Naive B cell (primary cell): ENCODE measurements at places on chromosomes 12 and 14. TPM values are rescaled to one million over a fixed set of nuclear protein-coding genes. Genes with fewer than 3 reads are reported as not detected.

GRCh38 chr14:31205681-31206535 lies 1.7 kb downstream of the HECTD1 start:
- H3K36me3 ChIP-seq: peaks cover 5% of the 10 kb centered on the region
- peak overlapping the region; percentile 99 for H3K27ac ChIP-seq
- peak overlapping the region; percentile 97 for H3K4me3 ChIP-seq
- no peak for DNase-seq
- peaks cover 47% of the 10 kb centered on the region for H3K4me1 ChIP-seq

GRCh38 chr12:78898416-78898815 lies 33.8 kb downstream of the SYT1 start:
- H3K36me3 ChIP-seq: no peaks in the 10 kb centered on the region
- no peaks in the 10 kb centered on the region for H3K4me1 ChIP-seq
- H3K4me3 ChIP-seq: no peak overlapping the region
- H3K27me3 ChIP-seq: no peaks in the 10 kb centered on the region

TAS2R7 gene
- polyA plus RNA-seq: not detected

RFX4 gene
- not detected for polyA plus RNA-seq

DNA sequence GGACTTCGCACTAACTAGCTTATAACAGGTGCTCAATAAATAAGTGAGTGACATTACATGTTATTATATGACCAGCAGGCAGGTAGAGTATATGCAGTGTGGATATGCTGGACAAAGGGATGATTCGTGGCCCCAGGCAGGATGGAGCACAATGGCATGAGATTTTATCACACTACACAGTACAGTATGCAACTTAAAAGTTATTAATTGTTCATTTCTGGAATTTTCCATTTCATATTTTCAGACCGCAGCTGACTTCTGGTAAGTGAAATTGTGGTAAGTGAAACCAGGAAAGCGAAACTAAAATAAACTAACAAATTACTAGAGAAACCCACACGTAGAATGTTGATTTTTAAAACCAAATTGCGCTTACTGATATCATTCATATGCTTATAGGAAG lies 3.3 kb downstream of the PARP11 start:
- peak overlapping the region; percentile 89 for H3K4me3 ChIP-seq
- H3K4me1 ChIP-seq: peaks cover 48% of the 10 kb centered on the region
- peak overlapping the region; percentile 84 for H3K27ac ChIP-seq
- H3K27me3 ChIP-seq: no peaks in the 10 kb centered on the region

DNA sequence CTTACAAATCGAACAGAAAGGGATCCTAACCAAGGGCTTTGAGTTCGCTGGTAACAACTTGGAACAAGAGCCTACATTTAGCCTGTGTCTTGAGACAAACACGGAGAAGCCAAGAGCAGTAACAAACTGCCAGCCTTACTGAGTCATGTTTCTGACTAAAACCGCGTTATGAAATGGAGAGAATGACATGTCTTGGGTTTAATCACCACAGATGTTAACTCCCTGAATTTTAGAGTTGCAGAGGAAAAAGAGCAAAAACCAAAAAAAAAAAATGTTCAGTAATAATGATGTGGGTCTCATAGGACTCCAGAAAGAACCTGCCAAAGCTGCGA lies 1.0 kb downstream of the BLTP3B start:
- peaks cover 41% of the 10 kb centered on the region for H3K4me1 ChIP-seq
- H3K36me3 ChIP-seq: no peaks in the 10 kb centered on the region
- DNase-seq: no peak
- no peaks in the 10 kb centered on the region for H3K27me3 ChIP-seq
- H3K27ac ChIP-seq: peak overlapping the region; percentile 89

- H3K27me3 ChIP-seq: peaks cover 12% of the 10 kb centered on the region
- H3K27ac ChIP-seq: no peak overlapping the region
- H3K4me3 ChIP-seq: peak overlapping the region; percentile 87
- no peak for DNase-seq
- H3K36me3 ChIP-seq: no peaks in the 10 kb centered on the region
Observed at GRCh38 chr12:112001576-112001975, 11.4 kb downstream of the TMEM116 start.

DHH gene
- polyA plus RNA-seq: not detected

CPNE6 gene
- polyA plus RNA-seq: not detected

- no peak overlapping the region for H3K4me3 ChIP-seq
- H3K27me3 ChIP-seq: no peaks in the 10 kb centered on the region
- no peak overlapping the region for H3K27ac ChIP-seq
- no peak for DNase-seq
Observed at GRCh38 chr14:102499401-102500157, 10.0 kb downstream of the ANKRD9 start.

- no peaks in the 10 kb centered on the region for H3K4me1 ChIP-seq
- H3K4me3 ChIP-seq: no peak overlapping the region
- no peak overlapping the region for H3K27ac ChIP-seq
- DNase-seq: no peak
Observed at GRCh38 chr12:38501991-38502390, 185.4 kb downstream of the ALG10B start.

SIX4 gene
- not detected for polyA plus RNA-seq

GRCh38 chr12:132396657-132397056 lies 67.3 kb upstream of the GALNT9 start:
- H3K4me3 ChIP-seq: no peak overlapping the region
- DNase-seq: no peak
- H3K27ac ChIP-seq: no peak overlapping the region
- peaks cover 17% of the 10 kb centered on the region for H3K4me1 ChIP-seq
- no peaks in the 10 kb centered on the region for H3K27me3 ChIP-seq

DNA sequence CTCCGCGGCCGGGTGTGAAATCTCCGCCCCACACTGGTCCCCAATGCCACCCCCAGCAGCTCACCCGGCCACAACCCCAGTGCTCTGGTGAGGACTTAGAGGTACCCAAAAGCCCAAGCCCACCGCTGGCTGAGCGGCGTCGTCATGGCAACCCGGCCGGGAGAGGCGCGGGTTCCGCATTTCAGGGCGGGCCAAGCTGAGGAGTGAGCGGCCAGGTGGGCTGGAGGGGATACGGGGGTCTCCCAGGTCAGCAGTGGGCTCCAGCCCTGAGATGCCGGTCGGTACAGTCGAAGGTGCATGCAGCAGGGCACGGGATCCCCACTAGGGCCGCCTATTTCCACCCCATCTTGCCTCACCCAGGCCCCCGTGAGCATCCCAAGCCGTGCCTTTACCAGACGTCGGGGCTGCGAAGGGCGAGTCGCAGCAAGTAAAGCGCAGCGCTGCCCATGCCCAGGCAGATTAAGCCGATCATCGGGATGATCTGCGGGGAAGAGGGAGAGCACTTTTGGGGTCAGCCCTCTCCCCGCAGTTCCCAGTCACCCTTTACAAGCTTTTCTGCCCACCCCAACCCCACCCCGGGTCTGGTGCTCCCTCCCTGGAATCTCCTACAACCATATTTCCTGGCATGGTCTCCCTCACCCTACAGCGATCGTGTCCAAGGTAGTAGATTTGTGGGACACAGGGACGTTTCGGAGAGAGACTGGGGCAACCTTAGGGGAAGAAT lies 6.9 kb downstream of the SHMT2 start:
- peaks cover 26% of the 10 kb centered on the region for H3K27me3 ChIP-seq
- peak overlapping the region; percentile 91 for H3K4me3 ChIP-seq
- peak overlapping the region; percentile 92 for H3K27ac ChIP-seq
- H3K36me3 ChIP-seq: peaks cover 6% of the 10 kb centered on the region

DNA sequence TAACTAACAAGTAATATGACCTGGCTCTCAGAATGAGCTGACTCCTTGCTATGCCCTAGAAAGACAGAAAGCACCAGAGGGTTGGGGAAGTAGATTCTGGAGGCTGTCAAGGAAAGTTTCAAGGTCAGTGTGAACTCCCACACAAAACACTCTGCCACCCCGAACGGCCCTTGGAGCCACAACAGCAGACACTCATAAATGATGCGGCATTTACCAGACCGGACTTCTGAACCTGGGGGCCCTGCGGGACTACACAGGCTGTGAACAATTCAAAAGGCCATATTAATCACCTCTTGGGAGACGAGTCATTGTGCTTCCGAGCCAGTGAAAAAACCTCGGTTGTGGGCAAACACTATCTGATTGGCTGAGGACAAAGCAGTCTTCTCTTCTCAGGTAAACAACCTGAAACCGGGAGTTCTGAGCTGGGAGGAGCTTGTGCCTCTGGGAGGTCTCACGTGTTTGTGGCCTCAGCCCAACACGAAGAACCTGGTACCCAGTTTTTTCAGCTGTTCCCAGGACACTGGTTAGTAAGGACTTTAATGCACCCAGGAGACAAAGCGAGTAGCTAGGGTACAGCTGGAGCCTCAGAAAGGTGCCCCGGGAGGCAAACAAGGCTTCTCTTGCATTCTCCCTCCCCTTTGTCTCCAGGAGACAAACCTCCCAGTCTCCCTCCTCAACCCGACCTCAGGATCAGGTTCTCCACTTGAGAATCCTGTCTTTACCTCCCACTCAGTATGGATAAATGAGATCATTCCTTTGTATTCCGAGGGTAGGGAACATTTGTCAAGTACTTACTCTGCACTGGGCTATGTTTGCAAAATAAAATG lies 35.3 kb downstream of the VWF start:
- DNase-seq: no peak
- peaks cover 8% of the 10 kb centered on the region for H3K36me3 ChIP-seq
- no peak overlapping the region for H3K27ac ChIP-seq
- H3K4me1 ChIP-seq: peaks cover 4% of the 10 kb centered on the region

DNA sequence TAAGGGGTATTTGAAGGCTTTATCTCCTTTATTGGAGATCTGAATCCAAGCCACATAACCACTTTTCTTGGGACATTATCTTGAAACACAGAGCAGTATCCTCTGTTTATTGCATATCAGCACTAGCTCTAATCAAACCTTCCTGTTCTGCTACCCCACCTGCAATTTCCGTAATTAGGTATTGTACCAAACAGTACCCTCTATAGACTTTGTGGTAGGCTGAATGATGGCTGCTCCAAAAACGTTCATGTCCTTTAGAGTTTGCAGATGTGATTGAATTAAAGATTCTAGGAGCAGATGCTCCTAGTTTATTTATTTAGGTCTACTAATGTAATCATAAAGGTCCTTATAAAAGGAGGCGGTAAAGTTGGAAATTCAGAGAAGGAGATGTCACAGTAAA lies 573.0 kb upstream of the ATXN7L3B start:
- no peak overlapping the region for H3K4me3 ChIP-seq
- no peaks in the 10 kb centered on the region for H3K27me3 ChIP-seq
- no peaks in the 10 kb centered on the region for H3K4me1 ChIP-seq
- H3K27ac ChIP-seq: no peak overlapping the region
- DNase-seq: no peak

DNA sequence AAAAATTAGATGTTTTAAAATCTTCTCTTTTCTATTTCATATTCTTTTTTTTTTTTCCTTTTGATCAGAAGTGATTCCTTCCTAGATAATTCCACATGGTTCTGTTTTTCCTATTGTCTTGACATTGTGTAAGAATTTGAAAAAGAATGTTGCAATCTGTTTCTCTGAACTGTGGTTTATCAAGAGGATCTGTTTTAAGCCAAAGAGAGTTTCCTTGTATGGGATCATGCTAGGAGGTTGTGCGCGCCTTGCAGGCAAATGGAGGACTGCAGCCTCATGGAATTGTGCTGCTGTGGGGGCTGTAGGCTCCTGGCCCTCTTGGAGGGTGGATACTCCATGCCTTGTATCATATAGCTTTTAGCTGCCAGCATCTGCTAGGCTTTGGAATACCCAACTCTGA lies 43.3 kb upstream of the MBIP start:
- no peak overlapping the region for H3K27ac ChIP-seq
- no peaks in the 10 kb centered on the region for H3K36me3 ChIP-seq
- no peak overlapping the region for H3K4me3 ChIP-seq
- H3K4me1 ChIP-seq: no peaks in the 10 kb centered on the region

DNA sequence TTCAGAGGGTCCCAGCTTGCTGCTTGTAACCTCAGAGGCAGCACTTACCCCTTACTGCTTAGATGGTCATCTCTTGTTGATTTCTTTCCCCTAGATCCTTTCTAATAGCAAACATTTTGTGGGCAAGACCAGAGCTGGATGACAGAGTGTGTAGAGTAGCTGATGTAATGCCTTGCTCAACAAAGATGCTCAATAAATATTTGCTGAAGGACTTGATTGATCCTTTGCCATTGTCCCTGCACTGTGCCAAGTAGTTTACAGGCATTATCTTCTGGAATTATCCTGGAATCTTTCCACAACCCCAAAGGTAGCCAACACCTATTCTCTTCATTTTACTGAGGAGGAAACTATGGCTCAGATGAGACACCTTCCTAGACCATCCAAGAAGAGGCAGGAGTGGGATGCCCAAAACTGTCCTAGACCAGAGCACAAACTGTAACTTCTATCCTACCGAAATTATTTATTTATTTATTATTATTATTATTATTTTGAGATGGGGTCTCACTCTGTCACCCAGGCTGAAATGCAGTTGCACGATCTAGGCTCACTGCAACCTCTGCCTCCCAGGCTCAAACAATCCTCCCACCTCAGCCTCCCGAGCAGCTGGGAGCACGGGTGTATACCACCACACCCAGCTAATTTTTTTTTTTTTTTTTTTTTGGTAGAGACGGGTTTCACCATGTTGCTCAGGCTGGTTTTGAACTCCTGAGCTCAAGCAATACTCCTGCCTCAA lies 1.4 kb downstream of the MMAB start:
- H3K36me3 ChIP-seq: no peaks in the 10 kb centered on the region
- H3K27ac ChIP-seq: peak overlapping the region; percentile 96
- peaks cover 17% of the 10 kb centered on the region for H3K4me1 ChIP-seq
- H3K4me3 ChIP-seq: no peak overlapping the region

DNA sequence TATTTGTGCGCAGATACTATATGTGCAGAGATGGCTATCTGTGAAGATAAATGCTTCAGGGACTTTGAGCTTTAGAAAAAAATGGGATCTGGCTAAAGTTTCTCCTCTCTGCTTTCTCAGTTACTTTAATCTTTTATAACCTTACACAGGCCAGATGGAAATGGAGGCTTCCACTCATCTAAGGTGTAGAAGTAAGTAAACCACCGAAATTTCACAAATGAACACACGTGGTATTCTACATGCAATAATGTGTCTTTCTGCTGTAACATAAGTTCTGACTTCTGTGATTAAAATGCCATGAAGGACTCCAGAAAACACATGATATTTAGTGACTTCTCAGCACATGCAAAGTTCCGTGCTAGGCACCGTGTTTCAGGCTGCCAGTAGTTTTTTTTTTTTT lies 99.1 kb upstream of the FOXN3 start:
- no peak overlapping the region for H3K27ac ChIP-seq
- H3K36me3 ChIP-seq: peaks cover 10% of the 10 kb centered on the region
- no peak overlapping the region for H3K4me3 ChIP-seq

- H3K4me1 ChIP-seq: no peaks in the 10 kb centered on the region
- H3K27me3 ChIP-seq: peaks cover 4% of the 10 kb centered on the region
- no peak for DNase-seq
- no peak overlapping the region for H3K4me3 ChIP-seq
Observed at GRCh38 chr14:104309657-104310369, 171.4 kb downstream of the KIF26A start.

PLA2G1B gene
- not detected for polyA plus RNA-seq

DNA sequence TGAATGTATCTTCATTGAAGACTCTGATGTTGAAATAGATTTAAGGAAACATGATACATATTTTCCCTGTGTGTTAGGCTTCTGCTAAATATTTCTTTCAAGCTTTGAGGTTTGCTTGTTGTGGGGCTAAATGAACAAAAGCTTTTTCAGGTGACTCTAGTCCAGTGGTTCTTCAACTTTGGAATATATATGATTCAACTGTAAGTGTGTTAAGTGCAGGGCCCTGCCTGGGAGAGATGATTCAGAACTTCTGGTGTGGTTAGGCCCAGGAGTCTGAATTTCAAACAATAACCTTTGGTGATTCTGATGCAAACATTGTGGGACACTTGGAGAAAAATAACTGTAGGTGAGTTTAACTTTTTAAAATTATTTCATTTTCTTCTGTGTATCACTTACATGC lies 93.0 kb downstream of the TRHDE start:
- H3K4me3 ChIP-seq: no peak overlapping the region
- H3K36me3 ChIP-seq: no peaks in the 10 kb centered on the region
- H3K4me1 ChIP-seq: no peaks in the 10 kb centered on the region

- DNase-seq: no peak
- H3K36me3 ChIP-seq: no peaks in the 10 kb centered on the region
- H3K27me3 ChIP-seq: no peaks in the 10 kb centered on the region
- H3K4me1 ChIP-seq: peaks cover 18% of the 10 kb centered on the region
- H3K27ac ChIP-seq: peak overlapping the region; percentile 99
Observed at GRCh38 chr14:59964251-59965007, 44.5 kb downstream of the LRRC9 start.
